Activated CD8-positive, alpha-beta memory T cell treated with anti-CD3 and anti-CD28 coated beads for 1 hour (primary cell): ENCODE measurements at places on chromosomes 4 and X.

DNA sequence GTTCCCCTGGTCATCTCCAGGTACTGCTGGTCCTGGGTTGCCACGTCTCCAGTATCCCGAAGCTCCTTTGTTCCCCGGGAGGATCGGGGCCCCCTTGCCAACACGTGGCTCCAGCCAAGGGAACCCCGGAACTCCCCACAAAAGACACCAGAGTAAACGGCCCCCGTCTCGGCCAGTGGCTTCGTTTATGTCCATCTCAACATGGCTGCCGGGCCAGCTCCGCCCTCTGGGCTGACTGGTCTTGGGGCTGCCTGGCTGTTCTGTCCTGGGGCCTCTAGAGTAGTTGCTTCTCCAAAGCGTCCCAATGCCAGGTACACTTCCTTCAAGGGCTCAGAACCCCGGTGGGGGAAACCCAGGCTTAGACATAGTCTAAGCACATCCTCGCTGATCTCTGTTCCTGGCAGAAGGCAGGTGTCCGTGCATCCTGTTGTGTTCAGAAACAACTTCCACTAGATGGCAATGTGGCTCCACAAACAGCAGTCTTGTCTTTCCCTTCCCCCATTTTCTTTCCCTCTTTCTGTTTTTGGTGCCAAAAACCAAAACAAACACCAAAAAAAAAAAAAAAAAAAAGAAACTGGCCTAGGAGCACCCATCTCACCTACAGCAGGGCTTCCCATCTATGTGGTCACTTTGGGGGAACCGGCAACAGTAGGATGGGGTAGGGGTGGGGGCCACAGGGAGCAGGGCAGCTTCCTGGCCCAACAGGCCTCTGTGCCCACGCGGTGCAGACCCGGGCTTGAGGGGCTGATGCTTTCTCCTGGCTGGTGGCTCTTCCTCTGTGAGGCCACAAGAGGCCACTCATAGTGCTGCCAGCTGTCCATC lies 35.3 kb downstream of the NBDY start:
- DNase-seq: peak; percentile 68

DNA sequence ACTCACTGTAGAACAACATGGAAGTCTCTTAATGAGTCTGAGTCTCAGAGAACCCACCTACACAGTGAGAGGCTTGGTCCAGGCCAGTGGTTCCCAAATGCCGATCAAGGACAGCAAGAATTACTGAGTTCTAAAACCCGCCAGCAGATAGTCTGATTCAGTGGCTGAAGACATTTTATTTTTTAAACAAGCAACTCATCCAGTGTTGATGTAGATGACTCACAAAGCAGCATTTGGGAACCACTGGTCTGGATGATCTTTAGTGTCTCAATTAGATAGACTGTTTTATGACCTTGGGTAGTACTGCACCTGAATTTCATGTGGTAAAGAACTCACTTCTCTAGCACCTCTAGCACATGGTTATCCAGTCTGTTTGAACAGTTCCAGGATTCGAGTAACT lies 193.6 kb downstream of the FBXW7 start:
- no peak for DNase-seq

DNA sequence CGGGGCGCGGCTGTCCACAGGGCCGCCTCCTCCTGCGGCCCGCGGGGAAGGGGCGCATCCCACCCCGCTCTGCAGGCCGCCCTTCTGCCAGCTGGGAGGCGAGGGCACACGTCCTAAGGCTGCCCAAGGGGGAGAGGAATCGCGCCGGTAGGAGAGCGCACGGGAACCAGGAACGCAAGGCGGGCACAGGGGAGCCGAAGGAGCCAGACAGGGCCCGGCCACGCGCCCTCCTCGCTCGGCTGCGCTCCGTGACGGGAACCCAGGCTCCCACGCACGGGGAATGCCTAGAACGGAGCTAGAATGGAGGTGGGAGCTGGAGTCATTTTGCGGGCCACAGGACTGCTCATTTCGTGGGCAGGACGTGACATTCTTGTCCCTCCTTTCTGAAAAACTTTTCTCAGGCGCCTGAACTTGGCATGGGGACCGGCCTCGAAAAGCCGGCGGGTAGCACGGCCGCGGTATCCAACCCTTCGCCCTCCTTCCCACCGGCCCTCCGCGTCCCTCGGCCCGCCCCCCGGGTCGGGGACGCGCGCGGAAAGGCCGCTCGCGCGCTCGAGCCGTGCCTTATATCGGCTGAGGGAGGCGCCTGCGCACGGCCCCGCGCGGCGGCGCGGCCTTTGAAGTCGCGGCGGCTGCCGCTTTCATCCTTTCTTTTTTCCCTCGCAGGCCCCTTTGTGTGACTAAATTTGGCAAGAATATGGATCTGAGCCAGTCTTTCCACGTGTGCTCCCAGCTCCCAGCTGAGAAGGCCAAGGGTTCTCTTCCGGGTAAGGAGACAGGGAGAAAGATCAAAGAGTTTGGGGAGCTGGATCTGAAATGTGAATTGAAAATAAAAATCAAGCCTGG lies 4.2 kb upstream of the LEF1 start:
- DNase-seq: no peak

DNA sequence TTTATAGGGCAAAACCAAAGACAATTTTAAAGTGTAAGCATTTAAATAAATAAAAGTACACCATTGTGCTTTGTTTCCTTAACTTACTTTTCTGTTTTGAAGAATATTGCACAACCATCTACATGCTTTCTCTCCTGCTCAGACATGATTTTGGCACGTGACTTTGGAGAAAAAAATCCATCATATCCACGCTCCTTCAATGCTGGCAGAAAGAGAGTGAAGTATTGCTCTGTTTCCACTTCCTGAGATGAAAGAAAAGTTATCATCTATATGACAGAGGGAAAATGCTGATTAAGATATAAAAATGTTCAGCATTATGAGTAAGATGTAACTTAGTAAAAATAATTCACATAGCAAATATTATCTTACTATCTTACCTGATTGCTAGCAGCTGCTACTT lies 77.1 kb downstream of the CNOT6L start:
- DNase-seq: no peak

GRCh38 chr4:139587446-139587845 lies 31.4 kb upstream of the SETD7 start:
- DNase-seq: no peak

GRCh38 chr4:11904846-11905739 lies 476.4 kb upstream of the HS3ST1 start:
- no peak for DNase-seq

DNA sequence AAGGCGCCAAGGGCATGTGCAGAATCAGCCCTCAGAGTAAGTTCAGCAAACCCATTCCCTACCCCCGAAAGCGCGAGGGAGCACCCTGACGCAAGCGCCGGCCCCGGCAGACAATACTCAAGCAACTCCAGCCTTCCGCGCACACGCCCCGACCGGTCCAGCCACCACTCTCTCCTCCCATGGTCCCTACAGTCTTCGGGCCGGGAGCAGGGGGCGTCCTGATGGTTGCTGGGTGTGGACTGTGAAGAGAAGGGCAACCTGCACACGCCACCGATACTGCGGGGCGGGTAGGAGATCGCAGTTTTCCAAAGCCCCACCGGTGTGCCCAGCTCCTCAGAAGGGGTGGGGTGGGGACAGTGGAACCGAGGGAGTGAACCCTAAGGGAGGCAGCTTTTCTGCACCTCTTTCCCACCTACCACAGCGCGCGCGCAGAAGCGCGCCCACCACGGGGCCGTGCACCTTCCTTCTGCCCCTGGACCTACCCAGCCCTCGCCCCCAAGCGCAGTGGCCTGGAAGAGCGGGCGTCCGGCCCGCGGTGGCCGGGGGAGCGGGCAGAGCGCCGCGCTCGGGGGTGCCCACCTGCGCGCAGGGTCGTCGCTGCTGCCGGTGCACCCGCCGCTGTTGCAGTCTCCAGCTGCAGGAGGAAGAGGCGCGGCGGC lies 650.2 kb upstream of the DIPK2B start:
- DNase-seq: no peak

DNA sequence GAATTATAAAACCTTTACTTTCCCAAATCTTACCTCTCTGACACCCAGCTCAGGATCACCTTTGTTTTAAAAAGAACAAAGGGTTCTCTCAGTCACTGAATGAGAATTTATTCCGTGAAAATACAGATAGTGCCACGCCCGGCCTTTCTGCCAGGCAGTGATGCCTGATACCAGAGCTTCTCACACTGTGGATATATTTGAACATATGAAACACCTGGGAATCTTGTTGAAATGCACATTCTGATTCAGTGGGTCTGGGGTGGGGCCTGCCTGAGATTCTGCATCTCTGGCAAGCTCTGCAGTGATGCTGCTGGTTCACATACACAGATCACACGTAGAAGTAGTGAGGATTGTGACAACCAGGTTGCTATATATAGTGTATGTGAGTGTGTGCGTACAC lies 46.0 kb downstream of the ELOVL6 start:
- no peak for DNase-seq

- DNase-seq: no peak
Measured at GRCh38 chr4:84938316-84938715, 28.2 kb downstream of the WDFY3 start.

DNA sequence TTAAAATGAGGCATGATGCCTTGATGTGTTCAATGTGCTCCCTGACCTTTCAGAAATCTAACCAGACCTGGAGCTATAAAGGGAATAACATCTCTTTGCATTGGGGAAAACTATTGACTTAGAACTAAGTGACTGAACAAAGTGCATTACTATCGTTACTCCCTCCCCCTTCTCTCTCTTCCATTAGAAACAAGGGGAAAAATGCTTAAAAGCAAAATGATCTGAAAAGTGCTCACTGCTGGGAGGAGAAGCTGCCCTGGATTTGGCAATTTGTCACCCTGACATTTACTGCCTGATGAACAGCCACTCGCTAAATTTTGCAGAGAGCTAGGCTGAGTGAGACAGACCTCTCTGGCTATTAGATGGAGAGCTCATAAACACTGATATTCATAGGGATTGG lies 48.6 kb upstream of the PARM1 start:
- DNase-seq: no peak

DNA sequence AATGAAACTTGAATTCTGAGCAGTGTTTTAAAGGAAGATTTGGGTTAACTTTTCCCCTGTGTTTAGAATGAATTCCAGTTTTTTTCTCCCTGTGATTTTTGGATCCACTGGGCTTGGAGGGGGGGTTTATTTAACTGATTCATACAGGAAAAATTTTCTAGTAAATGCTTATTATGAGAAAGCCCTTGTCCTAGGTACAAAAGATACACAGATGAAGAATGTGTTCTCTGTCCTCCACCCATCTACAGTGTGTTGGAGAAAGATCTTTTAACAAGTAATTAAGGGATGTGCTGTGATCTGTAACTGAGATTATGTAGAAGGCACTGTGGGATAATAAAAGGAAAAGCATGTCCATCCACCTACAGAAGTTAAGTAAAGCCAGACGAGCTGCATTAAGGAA lies 103.9 kb downstream of the STIM2 start:
- DNase-seq: no peak

GRCh38 chr4:2828758-2829181 lies 14.9 kb upstream of the ADD1 start:
- no peak for DNase-seq

DNA sequence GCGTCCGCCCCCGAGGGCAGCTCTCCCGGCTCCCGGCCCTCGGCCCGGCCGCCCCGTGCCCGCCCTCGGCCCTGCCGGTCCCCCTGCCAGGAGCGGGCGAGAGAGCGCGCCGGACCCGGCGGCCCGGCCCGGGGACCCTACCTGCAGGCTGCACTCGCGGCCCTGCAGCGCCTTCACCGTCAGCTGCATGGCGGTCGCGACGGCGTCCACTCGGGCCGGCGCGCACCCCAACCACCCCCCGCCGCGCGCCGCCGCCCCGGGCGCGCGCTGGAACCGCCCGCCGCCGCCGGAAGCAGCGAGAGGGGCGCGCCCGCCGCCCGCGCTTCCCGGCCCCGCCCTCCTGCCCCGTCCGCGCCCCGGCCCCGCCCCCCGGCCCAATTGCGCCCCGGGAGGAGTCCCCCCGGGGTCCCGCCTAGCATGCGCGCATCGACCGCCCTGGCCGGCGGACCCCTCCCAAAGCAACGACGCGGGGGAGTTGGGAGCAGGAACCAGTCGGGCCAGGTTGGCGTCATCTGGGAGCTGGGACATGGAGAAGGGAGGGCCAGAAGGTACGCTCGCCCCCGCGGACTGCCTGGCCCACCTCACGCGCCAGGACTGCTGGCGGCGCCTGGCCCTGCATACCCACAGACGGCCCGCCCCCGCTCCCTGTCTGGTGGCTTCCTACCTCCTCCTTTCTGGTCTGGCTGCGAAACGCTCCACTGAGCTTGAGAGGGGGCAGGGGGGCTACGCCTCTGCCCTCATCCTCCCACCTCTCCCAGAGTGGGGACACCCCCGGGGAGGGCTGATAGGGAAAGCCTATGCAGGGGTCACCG lies at the start of gene UBL4A:
Gene UBL4A (minus strand): TSS at position 220 of the 812 bp plus-strand sequence. CDS start 31 bp downstream, at position 189.
- peak; percentile 49 for DNase-seq
